ENCODE measurements at places on chromosomes 1 and 21. TPM values are rescaled to one million over a fixed set of nuclear protein-coding genes. Genes with fewer than 3 reads are reported as not detected.

The ANGPTL7 gene
- total RNA-seq: not detected

GRCh38 chr1:221515496-221515895, 226.4 kb downstream of the DUSP10 start:
- DNase-seq: no peak

GRCh38 chr1:156973417-156973816, 53.0 kb downstream of the LRRC71 start:
- DNase-seq: no peak

The HAO2 gene
- total RNA-seq: 0.38 TPM

DNA sequence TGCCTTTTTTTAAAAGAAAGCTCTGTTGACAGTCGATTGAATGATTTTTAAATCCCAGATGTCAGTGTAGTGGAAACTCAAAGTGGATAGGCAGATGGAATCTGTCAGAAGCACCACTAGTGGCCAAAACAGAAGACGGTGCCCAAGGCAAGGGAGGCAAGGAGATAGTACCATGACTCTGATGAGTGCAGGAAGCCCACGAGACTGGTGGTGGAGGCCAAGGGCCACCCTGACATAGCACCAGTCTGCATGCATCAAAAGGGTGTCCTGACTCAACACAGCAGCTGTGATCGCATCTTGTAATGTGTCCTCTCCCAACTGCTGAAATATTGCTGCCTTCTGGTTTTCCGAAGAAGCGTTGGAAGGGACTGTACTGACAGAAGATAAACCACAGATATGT, 124.1 kb upstream of the PAPPA2 start:
- no peak for DNase-seq
